Effector memory CD4-positive, alpha-beta T cell (primary cell): ENCODE measurements at places on chromosomes 16 and 17.

DNA sequence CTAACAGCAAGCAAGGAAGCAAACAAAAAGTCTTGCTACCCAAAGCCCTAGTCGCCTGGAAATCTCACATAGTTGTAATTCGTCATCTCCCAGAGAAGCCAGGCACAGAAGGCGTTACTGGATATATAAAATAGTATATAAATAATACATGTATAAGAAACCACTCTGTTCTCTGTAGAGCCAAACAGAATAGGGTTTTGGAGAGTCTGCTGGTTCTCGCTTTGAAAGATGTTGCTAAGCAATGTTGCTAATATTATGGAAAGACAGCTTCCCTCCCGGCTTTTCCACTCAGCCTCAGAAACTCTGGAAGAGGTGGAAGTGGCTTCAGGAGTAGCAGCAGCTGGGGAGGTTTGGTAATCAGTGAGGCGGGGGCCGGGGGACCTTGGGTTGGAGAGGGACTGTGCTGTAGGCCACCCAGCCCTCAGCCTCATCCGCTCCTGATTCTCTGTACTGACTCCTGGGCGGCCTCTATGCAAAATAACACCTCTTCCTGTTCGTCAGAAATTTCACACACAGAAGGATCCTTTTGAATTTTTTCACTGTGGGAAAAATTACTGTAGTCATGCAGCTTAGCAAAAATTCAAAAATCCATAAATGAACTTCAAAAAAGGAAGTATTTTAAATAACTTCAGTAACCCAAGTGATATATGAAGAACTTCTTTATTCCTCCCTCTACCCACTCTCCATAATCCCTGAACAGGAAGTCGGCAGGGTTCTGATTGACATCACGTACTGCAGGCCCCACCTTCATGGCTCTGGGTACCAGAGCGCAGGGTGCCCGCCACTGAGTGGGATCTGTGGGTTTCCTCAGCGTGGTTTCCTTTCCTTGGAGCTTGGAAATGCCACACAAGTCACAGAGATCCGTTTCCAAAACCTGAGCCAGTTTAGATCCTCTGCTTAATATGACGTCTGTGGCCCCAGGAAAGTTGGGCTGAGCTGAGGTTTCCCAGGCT lies 51.4 kb downstream of the RAP1GAP2 start:
- DNase-seq = no peak

DNA sequence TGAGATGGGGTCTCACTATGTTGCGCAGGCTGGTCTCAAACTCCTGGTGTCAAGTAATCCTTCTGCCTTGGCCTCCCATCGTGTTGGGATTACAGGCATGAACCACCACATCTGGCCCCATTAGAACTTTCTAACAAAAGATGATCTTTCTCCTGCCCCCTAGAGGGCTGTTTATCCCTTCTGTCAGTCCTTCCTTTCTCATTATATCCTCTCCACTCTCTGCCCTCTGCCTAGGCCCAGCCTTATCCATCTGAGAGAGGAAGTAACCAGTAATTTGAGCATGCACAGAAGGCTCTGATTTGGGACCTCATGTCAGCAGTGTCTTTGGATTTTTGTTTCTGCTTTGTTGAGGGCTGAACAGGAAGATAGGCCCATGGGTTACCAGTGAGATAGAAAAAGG lies 4.4 kb upstream of the DHX40 start:
- no peak for DNase-seq

DNA sequence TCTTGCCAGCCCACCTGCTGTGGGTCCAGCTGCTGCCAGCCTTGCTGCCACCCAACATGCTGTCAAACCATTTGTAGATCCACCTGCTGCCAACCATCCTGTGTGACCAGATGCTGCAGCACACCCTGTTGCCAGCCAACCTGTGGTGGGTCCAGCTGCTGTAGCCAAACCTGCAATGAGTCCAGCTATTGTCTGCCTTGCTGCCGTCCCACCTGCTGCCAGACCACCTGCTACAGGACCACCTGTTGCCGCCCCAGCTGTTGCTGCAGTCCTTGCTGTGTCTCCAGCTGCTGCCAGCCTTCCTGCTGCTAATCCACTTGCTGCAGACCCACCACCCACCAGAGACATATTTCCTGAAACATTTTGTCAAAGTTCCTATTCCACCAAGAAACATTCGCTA lies 641 bp downstream of the KRTAP9-1 start:
- no peak for DNase-seq

GRCh38 chr16:22692916-22693637 lies 120.9 kb upstream of the HS3ST2 start:
- DNase-seq = no peak

DNA sequence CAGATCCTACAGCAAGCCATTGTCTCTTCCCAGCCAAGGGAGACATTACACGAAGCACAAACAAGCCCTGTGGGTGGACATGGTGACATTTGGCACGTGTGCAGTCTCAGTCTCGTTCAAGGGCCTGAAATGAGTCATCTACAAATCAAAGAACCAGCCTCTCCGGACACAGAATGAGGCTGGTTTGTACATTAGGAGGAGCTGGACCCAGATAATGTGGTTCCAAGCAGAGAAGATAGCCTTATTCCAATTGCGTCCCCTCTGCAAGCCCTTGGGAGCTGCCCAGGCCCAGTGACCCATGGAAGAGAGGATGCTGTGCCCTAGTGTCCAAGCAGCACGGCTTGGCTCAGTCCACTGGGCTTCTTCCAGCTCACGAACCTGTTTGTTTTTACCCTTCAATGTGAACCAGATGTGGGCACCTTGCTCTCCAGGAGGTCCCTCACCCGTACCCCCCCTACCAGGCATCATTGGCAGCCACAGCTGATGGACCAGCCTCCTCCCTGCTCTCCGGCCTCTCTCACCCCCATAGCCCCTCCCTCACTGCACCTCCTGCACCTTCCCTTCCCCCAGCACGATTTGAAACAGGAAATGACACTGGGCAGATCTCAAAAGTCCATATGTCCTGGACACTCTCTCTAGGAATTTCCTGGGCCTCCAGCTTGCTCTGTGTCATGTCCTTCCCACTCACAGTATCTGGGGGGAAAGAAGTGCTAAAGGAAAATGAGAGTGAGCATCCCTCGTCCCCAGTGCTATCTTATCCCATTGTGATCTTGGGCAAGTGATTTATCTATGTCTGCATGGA lies 26.2 kb downstream of the KPNA2 start:
- no peak for DNase-seq
